PC-9 (cell line): ENCODE measurements at places on chromosomes 7 and 10. TPM values are rescaled to one million over a fixed set of nuclear protein-coding genes. Genes with fewer than 3 reads are reported as not detected.

Gene TMEM273
- 0.26 and 2.2 TPM in 2 replicates for total RNA-seq

Gene ACHE
- 0.28 and 0.35 TPM in 2 replicates for total RNA-seq

Gene CALML5
- total RNA-seq = 3.0 and 6.3 TPM in 2 replicates

Gene CCDC3
- total RNA-seq = 0.13 TPM in 1 of 2 replicates, not detected in the other

DNA sequence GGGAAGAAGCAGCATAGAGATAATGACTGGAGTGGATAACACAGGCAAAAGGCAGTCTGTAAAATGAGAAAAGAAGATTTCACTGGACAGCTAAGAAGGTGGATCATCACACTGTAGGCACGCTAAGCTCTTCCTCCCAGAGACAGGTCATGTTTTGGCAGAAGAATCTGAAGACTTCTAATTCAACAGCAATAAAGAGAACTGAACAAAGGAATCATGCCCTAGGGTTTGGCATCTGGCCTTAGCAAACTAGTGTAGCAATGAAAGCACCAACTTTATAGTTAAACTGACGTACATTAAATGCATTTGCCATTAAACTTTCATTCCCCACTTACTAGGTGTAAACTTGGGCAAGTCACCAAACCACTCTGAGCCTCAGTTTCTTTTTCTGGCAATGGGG is 84.4 kb upstream of the SEM1 start:
- H3K27ac ChIP-seq = no peak overlapping the region
- no peak for DNase-seq
- H3K36me3 ChIP-seq = no peaks in the 10 kb centered on the region
- H3K4me1 ChIP-seq = no peaks in the 10 kb centered on the region
- no peaks in the 10 kb centered on the region for H3K27me3 ChIP-seq

- H3K36me3 ChIP-seq = no peaks in the 10 kb centered on the region
- no peak for DNase-seq
- no peak overlapping the region for H3K27ac ChIP-seq
- no peak overlapping the region for H3K4me3 ChIP-seq
Measured at GRCh38 chr7:128255271-128255670, 14.2 kb downstream of the LEP start.

DNA sequence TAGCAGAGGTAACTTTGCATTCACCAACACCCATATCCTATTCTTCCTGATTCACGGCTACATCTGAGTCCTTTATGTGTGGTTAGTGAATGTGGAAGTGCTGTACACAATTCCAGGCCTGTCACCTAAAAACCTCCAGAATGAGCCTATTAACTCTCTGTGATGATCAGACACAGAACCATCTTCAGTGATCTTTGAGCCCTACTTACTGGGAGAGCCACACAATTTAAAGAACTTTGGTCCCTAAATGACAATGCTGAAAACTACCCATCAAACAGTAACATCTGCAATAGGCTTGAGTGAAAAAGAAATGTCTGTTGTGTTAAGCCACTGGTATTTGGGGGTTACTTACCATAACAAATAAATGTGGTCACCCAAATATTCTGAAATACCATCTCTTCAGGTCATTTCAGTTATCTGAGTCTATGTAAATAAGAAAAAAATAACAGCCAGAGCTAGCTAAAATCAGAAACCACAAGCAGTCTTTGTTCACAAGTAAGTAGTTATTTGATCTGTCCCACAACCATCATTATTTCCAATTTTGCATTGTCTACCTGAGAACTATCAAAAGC is 145.7 kb downstream of the HGF start:
- no peaks in the 10 kb centered on the region for H3K4me1 ChIP-seq
- H3K36me3 ChIP-seq = no peaks in the 10 kb centered on the region
- no peak overlapping the region for H3K4me3 ChIP-seq
- H3K27me3 ChIP-seq = no peaks in the 10 kb centered on the region

- no peak overlapping the region for H3K4me3 ChIP-seq
- no peaks in the 10 kb centered on the region for H3K4me1 ChIP-seq
- DNase-seq = no peak
- H3K27ac ChIP-seq = no peak overlapping the region
Measured at GRCh38 chr10:7501157-7501556, 90.3 kb upstream of the SFMBT2 start.

DNA sequence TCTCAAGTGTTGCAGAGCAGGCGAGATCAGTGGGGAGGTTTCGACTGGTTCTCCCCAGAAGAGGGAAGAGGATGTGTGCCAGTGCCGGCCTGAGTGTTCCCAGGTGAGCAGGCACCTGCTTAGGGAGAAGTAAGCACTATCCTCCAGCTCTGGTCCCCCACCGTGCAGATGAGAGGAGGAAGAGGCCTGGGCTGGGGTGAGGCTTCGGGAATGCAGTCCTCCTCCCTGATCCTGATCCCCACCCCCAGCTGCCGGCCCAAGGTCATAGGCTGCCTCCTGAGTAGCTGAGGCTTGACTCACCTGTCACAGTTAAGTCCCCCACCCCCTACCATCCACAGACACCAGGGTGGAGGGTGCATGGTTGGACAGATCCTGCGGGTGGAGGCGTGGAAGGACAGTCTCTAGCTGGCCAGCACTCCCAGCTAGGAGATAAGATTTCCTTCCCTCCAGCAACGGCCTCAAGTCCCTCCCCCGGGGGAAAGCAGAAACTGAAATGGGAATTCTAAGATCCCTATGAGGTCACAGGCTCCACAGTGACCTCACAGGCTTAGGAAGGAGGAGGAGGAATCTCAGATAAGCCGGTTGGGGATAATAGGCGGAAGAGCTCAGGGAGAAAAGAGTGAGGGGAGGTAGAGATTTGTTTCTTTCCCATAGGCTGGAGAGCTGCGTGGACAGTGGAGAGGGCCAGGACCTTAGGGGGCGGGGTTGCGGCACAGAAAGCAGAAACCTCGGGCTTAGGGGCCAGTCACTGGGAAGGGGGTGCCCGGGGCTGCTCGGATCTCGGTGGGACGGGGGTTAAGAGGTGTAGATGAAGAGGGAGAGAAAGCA is 1.0 kb downstream of the LRCH4 start:
- H3K4me3 ChIP-seq = peak overlapping the region; percentile 60
- no peaks in the 10 kb centered on the region for H3K27me3 ChIP-seq
- peak overlapping the region; percentile 75 for H3K27ac ChIP-seq
- peaks cover 19% of the 10 kb centered on the region for H3K4me1 ChIP-seq
- DNase-seq = peak; percentile 91

- no peak overlapping the region for H3K4me3 ChIP-seq
- no peak for DNase-seq
Measured at GRCh38 chr7:36852017-36852416, 127.7 kb upstream of the AOAH start.

- 0 out of 2 replicates have a peak, but pooled peaks cover 2% of the 10 kb centered on the region for H3K36me3 ChIP-seq
- H3K27me3 ChIP-seq = no peaks in the 10 kb centered on the region
- H3K27ac ChIP-seq = no peak overlapping the region
- DNase-seq = no peak
Measured at GRCh38 chr7:26777385-26777784, 87.0 kb downstream of the SKAP2 start.

DNA sequence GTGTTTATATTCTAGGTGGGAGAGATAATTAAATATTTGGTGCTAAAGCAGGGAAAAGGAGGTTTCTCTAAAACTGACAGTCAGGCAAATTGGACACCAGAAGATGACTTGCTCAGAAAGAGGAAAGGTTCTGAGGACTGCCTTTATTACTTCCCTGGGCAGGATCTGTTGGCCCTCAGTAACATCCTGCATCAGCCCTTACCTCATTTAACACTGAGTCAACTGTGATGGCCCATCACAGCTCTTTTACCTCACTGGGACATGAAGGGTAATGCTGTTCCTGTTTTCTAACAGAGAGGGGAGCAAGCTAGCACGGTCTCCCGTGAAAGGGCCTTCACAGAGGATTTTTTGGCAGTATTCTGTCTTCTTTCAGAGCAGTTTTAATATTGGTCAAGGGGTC is 12.0 kb downstream of the PPP1R17 start:
- H3K4me3 ChIP-seq = no peak overlapping the region
- peaks cover 15% of the 10 kb centered on the region; the same call in 1 of the 2 replicates for H3K27me3 ChIP-seq
- no peaks in the 10 kb centered on the region for H3K36me3 ChIP-seq
- no peaks in the 10 kb centered on the region for H3K4me1 ChIP-seq
- H3K27ac ChIP-seq = no peak overlapping the region

- peaks cover 18% of the 10 kb centered on the region for H3K4me1 ChIP-seq
- peaks cover 31% of the 10 kb centered on the region for H3K36me3 ChIP-seq
- no peaks in the 10 kb centered on the region for H3K27me3 ChIP-seq
Measured at GRCh38 chr7:118186501-118186900, 2.5 kb downstream of the LSM8 start.
